Forelimb muscle (tissue), 1 donor: ENCODE measurements at places on chromosomes 5 and 9. TPM values are rescaled to one million over a fixed set of nuclear protein-coding genes. Genes with fewer than 3 reads are reported as not detected.

- no peak for DNase-seq
These were observed 158.7 kb upstream of the TNC start for GRCh38 chr9:115276621-115277020.

- DNase-seq = no peak
These were observed 10.3 kb upstream of the GABBR2 start for GRCh38 chr9:98719055-98719454.

GRCh38 chr5:88729084-88729828 lies 153.7 kb downstream of the MEF2C start:
- peak; percentile 68 for DNase-seq

Gene CDC37L1
- 30.6 TPM for polyA plus RNA-seq

Gene VAV2
- polyA plus RNA-seq = 13.5 TPM

Gene PHF19
- 33.4 TPM for polyA plus RNA-seq
